ENCODE measurements at places on chromosomes 16 and 17.

- DNase-seq: no peak
Observed at GRCh38 chr17:51742571-51742970, 415.9 kb downstream of the CA10 start.

- no peak for DNase-seq
Observed at GRCh38 chr17:46182961-46183360, 10.3 kb downstream of the KANSL1 start.

GRCh38 chr16:17654142-17654541, 183.4 kb upstream of the XYLT1 start:
- no peak for DNase-seq

DNA sequence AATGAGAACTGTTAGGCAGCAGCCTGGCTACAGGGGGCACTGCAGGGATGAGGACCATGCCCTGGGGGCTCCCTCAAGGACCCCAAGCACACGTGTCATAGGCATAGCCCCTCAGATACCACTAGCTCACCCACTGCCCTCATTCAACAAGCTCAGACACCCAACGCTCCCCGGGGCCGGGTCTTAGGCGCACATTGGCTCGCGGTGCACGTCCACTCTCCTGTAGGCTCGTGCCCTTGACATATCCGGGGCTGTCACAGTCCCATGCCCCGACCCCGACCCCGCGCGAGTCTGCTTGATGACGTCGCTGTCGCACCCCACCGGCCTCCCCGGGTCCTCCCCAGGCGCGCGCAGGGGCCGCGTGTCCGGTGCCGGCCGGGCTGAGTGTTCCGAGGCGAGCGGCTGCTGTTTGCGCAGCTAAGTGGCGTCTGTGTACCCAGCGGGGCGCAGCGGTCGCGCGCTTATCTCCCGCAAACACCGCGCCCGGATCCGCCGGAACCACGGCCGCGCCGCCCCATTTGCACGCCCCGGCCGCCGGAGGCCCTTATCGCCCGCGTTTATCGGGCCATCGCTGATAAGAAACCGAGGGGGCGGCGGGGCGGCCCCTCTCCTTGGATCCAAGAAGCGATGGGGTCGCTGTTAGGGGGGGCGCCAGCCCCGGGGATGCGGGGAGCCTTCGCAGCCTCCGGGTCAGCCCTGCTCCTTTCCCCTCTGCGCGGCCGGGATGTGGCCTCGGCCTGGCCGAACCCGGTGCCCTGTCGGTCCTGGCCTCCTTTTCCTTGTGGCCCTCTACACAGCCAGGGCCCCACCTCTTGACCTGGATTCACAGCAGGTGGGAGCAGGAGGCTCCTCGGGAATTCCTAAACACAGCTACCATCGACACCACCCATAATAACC, 20.7 kb upstream of the NAGS start:
- DNase-seq: no peak

- no peak for DNase-seq
Observed at GRCh38 chr17:71725811-71726210, 395.0 kb upstream of the SOX9 start.

DNA sequence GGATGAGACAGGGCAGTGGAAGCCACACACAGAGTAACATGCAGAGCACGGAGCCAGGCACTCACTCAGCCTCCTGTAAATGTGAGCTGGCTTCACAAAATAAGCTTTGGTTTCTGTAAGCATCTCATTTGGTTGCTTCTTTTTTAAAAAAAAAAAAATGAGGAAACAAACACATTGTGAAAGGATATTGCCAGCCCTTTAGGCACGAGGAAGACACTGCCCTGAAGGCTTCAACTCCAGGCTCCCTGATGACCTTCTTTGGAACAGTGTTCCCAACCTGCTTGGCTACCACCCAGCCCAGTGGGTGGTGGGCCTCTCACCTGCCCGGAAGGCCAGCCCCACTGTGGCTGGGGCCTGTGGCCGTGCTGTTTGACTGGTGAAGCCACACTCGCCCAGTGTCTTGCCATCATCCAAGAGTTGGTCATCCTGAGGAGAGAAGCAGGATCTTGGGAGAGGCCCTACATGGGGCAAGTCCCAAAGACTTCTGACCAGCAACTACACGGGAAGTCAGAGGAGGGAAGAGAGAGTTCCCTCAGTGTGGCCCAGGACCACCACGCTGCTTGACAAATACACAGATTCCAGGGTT, 1.9 kb downstream of the ELOB start:
- no peak for DNase-seq

GRCh38 chr17:35726953-35727460, 4.4 kb upstream of the RASL10B start:
- no peak for DNase-seq

GRCh38 chr16:89822188-89823086, 5.8 kb upstream of the SPIRE2 start:
- DNase-seq: no peak

DNA sequence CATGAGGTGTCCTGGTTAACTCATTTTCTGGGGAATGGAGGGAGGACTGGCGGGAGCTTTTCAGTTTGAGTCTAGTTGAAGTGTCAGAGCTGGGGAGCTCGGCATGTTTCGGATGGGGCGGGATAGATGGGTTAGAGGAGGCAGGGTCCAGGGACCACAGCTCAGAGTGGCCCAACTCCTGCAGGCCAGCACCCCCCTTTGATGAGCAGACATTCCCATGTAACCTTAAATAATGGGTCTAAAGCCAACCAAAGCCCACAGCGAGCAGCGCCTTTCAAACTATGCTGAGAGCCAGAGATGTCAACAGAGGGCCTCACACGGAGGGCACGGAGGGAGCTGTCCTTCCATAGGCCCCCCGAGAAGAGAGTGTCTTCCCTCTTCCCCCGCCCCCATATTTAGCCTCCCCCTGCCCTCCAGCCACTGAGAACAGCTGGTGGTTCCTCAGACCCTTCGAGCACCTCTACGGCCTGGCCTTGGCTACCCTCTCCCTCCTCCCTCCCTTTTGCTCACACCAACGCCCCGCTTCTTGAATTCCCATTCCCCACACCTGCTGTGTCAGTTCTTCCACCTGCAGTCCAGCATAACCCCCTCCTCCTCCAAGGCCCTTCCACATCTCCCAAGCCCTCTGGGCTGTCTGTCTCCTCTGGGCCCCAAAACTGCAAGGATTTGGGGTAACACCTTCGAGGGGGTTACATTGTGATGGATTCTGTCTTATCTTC, 21.8 kb downstream of the RAB11FIP4 start:
- DNase-seq: no peak

DNA sequence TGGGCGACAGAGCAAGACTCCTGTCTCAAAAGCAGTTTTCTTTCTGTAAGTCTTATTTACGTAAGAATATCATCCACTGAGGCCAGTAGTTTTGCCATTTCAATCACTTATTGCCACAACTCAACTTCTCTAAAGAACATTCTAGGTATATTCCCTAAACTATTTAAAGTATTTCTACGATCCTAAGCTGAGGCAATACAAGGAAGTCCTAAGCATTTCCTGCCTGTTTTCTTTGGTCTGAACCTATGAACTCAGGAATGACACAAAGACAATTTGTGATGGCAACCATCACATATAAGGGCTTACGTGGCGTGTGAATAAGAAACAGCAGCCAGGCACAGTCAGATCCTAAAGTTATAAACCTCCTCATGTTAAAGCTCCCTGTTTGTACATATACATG, 14.2 kb downstream of the USP36 start:
- DNase-seq: no peak

DNA sequence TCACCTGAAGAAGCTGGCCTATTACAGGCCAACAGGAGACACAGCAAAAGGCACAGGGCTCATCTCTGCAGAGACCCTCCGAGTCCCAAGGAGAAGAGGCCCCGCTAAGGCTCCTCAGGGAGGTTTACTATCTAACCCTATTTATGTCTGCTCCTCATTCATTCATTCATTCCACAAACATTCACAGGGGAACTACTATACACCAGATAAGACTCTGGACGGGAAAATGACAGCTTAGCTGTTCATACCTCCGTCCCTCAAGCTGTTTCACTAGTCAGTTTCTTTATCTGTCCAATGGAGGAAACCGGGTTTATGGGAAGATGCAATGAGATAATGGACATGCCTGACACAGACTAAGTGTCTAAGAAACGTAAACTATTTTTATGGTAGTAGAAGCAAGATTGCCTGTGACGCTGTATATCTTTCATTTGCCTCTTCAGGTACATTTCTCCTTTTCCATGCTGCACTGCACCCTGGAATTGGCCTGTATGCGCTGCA, 62.1 kb downstream of the SRL start:
- no peak for DNase-seq
